ENCODE measurements at places on chromosomes 3 and 15.

DNA sequence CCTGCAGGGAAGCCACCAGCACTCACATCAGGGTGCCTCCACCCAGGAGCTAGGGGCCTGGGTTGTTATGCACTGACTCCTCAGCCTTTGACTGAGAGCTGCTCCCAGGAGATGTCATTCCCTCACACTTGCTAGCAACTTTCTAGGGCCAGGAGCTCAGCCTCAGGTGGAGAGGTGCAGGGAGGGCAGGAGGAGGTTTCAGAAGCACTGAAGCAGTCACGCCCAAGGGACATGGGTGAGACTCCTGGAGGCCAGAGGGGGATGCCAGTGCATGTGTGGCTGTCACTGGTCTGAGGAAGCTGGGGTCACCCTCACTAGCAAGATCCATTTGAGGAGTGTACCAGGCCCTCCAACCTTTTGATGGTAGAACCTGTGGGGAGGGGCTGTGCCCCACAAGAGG, 271.2 kb downstream of the PLCL2 start:
- no peak for DNase-seq

GRCh38 chr3:141076797-141077571, 25.8 kb downstream of the SPSB4 start:
- DNase-seq: no peak

- DNase-seq: no peak
Measured at GRCh38 chr3:112605285-112605684, 35.7 kb downstream of the CCDC80 start.

GRCh38 chr3:122947738-122948137, 79.8 kb downstream of the SEMA5B start:
- DNase-seq: no peak

DNA sequence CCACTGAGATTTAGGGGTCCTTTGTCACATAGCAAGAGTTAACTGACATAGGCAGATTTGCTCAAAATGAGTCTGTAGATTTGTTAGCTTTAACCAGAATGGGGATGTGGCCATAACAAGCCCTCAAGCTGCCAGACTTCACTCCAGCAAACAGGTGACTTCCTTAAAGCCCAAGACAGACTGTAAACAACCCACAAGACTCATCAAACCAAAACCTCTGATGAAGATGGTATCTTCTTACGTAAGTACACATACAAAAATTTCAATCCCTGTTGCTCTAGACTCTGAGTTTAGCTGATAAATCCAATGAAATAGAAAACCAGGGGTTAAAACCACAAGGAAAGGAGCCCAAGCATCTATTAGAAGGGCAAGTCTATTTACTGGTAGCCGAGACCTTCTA, 18.2 kb upstream of the ZBTB20 start:
- no peak for DNase-seq

All from GOT3 (cell line).